RKO (cell line): ENCODE measurements at places on chromosomes 6 and 20.

GRCh38 chr20:19838468-19838867 lies 80.4 kb downstream of the RIN2 start:
- no peak for DNase-seq

- DNase-seq, result no peak
Observed at GRCh38 chr20:3193806-3194616, 10.5 kb downstream of the DDRGK1 start.

GRCh38 chr20:50127587-50128519 lies 14.9 kb upstream of the UBE2V1 start:
- no peak for DNase-seq

DNA sequence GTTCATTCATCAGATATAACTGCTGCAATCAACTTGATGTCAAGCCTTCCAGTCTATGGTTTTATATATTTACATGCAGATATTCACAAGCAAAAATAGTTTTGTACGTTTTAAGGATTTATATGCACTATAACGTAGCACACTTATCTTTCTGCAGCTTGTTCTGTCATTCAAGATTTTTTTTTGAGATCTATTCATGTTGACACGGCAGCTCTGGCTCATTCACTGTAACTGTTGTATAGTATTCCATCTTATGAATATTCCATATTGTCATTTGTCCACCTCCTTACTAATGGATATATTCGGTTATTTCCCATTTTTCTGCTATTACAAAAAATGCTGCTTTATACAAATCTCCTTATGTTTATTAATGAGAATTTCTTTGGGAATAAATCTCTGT lies 13.2 kb downstream of the ELOVL2 start:
- DNase-seq, result no peak

DNA sequence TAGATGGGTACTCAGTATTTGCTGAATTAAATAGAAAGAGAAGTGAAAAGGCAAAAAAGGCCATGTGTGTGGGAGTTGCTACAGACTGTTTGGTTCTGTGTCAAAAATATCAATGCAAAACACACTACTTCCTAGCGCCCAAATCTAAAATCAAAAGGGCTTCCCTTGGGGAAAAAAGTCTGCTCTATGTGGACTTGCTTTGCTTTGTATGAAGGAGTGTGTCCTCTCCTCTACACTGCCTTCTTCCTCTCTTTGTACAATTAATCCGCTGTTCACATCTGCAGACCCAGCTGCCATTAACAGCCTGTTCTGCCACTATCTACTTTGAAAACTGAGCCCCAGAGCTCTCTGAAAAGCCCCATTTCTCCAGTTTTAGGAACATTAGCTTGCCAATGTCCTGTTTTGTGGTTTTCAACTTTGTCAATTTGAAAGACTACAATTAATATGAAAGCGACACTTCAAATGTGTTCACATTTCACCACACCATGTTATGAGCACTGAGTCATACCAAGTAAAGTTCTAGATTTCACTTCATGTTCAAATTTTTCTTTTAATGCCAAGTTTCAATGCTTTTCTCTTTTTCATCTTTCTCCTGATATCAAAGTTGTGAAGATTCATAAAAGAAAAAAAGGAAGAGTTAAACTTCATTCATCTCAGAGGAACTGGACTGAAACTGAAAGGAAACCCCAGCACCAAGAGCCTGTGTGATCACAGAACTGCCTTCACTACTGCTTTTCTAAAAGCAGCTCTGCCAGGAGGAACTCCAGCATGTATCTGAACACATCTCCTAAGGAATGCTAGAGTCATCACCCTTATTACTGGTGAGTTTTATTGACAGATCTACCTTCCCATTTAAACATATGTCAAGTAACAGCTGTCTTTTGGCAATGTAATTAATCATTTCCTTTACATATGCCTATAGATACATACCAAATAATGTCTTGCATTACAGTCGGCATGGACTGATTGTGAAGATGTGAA lies 102.6 kb downstream of the KIF13A start:
- no peak for DNase-seq

GRCh38 chr6:169140986-169141495 lies 112.6 kb downstream of the THBS2 start:
- no peak for DNase-seq

- DNase-seq, result no peak
Observed at GRCh38 chr6:35054743-35055130, 86.4 kb downstream of the TCP11 start.

DNA sequence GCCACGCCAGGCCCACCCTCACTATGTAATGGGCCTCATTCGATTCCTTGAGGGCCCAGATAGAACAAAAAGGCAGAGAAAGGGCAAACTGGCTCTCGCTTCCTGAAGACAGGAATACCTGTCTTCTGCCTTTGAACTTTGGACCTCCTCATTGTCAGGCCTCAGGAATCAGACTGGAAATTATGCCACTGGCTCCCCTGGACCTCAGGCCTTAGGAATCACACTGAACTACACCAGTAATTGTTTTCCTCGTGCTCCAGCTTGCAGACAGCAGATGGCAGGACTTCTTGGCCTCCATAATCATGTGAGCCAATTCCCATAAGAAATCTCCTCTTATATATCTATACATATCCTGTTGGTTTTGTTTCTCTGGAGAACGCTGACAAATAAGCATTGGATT lies 258.6 kb upstream of the KCNG1 start:
- DNase-seq, result no peak

- DNase-seq, result no peak
Observed at GRCh38 chr6:33073431-33073871, at the start of gene HLA-DPA1. Gene HLA-DPA1 (minus strand): TSS chr6:33073649.

DNA sequence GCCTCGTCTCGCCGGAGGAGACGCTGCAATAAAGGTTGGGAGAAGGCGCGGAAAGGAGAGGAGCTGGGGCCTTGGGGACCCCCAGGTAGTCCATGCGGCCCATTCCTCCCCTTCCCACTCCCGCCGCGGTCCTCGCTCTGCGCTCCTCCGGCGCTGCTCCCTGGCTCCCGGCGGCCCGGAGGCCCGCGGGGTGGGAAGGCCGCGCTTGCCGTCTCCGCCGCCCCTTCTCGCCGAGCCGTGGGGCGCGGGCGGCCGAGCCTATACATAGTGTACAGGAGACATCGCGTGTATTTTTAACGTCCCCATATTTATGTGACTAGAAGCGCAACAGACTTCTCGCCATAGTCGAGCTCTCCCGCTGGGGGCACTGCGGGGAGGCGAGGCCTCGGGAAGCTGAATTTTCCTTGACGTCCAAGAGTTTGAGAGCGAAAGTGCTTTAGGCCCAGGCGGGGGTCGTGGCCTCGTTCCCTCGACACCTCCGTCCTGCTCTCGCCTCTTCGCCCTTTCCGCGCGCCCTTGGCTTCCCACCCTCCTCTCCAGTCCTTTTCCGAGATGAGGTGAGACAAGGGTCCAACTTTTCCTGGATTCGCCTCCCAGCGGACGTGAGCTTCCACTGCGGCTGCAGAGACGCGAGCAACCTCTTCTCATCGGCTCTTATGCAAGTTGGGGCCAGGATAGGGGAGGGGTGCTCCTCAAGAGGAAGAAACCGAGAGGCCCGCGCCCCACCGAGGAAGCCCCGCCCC lies 29.0 kb downstream of the SLC12A5 start:
- DNase-seq, result no peak

DNA sequence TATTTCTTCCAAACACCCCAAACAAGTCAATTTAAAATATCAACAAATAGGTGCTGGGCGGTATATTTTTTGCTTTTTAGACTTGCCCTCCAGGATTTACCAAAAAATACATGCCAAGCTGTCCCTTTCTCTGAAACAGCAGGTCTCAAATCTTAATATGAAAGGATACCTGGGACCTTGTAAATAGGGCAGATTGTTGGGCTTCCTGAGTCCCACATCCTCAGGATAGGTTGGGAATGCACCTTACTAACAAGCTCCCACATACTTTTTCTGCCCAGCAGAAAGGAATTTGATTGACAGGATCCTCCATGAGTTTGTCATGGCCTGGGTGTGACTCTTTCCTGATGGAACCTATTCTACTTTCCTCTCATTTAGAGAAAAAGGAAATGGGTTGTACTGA lies 4.9 kb upstream of the SLC24A3 start:
- no peak for DNase-seq

DNA sequence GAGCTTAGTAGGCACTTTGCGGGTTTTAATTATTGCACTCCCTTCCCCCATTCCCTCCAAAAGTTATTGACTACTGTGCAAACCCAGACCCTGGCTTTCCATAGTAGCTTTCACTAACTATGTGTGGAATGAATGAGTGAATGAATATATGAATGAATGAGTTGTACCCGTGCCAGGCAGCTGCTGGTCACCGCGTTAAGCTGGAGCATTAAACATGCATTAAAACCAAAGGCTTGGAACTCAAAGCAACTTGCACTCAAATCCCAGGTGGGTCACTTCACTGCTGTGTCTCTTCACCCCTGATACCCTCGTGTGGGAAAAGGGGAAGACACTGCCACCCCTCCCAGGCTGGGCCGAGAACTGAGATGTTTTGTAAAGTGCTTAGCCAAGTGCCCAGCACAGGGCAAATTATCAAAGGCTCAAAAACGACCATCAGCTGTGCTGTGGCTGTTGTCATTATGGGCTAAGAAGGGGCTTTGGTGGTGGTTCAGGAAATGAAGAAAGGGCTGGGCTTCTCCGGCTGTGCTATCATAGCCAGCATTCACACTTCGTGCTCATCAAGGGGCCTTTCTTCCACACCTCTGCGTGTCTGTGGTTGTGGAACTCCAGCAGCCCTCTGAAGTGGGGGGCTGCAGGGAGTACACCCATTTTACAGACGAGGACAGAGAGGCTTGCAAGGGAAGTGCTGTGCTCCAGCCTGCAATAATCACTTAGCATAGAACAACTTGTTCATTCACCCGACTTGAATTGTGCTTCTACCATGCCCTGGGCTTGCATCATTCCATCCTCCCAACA lies 60.2 kb upstream of the STX16 start:
- no peak for DNase-seq

DNA sequence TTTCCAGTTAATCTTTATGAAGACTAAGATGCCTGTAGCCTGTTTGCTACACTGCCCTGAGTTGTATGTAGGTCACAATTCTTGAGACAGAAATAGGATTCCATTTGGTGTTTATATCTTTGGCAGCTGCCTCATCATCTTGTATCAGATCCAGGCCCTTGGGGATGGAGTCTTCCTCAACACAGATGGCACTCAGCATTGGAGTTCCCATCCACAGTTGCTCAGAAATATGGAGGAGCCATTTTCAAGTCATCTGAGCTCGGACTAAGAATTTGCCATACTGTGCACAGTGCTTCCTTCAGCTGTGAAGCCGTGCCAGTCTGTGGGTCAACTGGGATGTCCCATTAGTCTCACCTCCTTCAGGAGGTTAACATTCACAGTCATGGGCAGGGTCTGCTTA lies 156.6 kb downstream of the ZDHHC14 start:
- no peak for DNase-seq

DNA sequence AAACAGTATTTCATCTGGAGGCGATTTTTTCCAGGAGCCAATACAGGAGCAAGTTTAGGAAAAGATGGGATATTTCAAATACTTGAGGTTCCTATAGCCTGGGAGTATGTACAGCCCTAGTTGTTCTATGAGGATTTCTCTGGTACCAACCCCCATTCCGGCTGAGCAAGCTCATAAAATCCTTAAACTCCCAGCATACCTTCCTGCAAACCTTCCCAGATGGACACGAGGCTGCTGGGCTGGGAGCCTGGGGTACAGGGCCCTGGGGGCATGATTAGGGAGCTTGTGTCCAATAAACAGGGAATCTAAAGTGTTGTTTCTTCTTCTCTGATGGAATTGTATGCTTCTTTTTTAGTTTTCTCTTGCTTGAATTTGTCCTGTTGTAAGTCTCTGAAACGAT lies 1.5 kb downstream of the PRRC2A start:
- no peak for DNase-seq

DNA sequence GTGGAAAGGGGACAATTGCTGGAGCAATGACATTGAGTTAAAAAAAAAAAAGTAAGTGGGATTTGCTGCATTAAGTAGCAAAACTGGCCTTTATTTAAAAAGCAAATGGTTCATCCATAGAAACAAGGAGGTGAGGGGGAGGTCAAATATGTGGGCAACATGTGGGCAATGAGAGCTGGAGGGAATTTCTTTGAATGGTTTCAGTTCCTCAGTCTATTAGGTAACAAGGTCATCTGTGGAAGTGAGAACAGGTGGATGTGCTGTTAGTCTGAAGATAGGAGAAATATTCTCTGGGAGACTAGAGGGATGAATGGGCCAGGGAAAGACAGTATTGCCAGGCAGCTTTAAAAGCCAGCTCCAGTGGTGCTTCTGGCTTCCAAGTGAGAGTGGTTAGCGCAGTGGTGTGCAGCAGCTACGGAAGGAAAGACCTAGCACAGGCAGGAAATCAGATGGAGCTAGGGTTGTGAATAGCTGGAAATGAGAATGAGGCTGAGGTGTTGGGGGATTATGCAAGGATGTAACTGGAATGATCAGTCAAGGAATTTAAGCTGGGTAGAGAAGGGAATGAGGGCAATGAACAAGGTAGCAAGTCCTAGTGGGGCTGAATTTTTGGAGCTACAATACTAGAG lies 727.6 kb downstream of the PTPRT start:
- no peak for DNase-seq

DNA sequence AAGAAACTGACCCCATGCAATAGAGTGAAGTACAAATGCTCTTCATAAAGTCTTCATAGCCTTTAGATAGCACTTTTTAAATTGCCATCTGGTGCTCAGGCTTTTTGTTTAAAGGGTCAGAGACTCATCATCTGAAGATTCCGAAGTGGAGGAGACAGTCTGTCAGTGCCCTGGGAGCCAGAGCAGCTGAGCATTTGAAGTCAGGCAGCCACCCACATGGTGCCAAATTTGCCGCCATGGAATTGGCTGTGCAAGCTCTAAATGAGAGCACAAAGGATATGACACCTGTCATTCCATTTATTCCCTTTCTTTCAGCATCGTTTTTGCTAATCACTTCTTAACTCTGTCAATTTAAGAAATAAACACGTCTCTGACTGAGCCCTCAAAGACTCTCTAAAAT lies 32.8 kb upstream of the CEP162 start:
- DNase-seq, result no peak

- no peak for DNase-seq
Observed at GRCh38 chr20:1125277-1125676, 6.9 kb downstream of the PSMF1 start.

GRCh38 chr6:164409309-164410009 lies 899.9 kb downstream of the C6orf118 start:
- no peak for DNase-seq

- no peak for DNase-seq
Observed at GRCh38 chr20:38283236-38283635, 20.7 kb upstream of the BPI start.

GRCh38 chr6:159969204-159969912 lies 476 bp downstream of the IGF2R start:
- DNase-seq, result no peak

GRCh38 chr6:53861518-53861917 lies 66.7 kb downstream of the LRRC1 start:
- no peak for DNase-seq

- no peak for DNase-seq
Observed at GRCh38 chr6:137927777-137928218, 60.7 kb downstream of the TNFAIP3 start.
